ENCODE measurements at places on chromosomes 16 and 17.

GRCh38 chr17:56754523-56755208 lies 79.1 kb downstream of the C17orf67 start:
- no peak for DNase-seq

DNA sequence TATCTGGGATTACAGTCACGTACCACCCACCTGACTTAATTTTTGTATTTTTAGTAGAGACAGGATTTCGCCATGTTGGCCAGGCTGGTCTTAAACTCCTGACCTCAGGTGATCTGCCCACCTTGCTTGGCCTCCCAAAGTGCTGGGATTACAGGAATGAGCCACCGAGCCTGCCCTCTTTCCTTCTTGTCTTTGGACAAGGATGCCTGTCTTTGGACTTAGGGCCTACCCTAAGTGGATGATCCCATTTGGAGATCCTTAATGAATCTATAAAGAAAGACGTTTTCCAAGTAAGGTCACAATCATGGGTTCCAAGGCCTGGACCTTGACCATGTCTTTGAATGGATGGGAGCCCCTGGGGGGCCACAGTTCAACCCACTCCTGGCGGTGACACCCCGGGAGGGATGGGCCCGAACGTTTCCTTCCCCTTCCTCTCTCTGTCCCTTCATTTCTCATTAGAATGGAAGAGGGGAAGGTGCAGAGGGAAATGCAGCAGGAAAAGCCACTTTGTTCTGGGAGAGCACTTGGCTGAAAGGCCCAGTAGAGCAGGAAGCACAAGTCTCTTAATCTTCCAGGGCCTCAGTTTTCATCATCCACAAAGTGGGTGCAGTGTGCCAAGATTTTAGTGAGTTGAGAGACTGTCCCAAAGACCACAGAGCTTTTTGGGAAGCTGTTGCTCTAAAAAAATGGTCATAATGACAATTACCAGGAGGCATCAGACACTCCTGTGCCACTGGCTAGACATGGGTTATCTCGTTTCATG lies 353.3 kb downstream of the SEC14L1 start:
- peak; percentile 46 for DNase-seq

DNA sequence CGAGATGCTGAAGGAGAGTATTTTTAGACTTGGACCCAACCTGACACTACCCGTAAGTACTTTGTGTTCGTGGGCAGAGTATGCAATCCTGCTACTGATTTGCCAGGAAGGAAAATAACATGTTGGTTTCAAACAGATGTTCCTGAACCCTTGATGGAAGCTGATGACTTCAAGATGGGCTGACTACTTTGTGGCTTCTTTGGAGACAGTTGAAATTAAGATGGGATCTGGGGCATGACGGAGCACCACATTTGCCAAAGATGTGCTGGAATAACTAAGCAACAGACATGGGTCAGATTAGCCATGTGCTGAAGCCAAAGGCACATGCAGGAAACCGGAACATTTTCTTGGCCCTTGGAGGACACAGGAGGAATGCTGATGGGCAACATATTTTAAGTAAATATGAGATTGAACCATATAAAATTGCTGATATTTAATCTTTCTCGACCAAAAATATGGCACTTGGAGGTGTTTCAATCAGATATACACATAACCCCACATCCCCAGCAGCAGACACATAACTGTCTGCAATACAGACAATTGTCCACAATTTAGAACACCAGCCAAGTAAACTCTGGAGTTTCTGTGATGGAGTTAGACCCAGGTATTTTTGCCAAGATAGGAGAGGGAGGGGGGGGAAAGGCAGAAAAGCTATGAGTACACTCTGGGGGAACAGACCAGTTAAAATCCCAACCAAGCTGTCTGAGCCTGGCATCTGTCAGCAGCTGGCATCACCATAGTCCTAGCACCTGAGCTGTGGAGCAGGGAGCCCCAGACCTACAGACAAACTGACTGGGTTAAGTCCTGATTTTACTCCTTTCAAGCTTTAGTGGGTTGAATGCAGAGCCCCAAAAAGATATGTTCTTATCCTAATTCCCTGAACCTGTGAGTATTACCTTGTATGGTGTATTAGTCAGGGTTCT lies 329.4 kb upstream of the CDH5 start:
- DNase-seq = no peak

GRCh38 chr17:80729761-80730160 lies 185.1 kb downstream of the RPTOR start:
- no peak for DNase-seq

- peak; percentile 91 for DNase-seq
Observed at GRCh38 chr17:58525239-58525638, 10.8 kb upstream of the MTMR4 start.

DNA sequence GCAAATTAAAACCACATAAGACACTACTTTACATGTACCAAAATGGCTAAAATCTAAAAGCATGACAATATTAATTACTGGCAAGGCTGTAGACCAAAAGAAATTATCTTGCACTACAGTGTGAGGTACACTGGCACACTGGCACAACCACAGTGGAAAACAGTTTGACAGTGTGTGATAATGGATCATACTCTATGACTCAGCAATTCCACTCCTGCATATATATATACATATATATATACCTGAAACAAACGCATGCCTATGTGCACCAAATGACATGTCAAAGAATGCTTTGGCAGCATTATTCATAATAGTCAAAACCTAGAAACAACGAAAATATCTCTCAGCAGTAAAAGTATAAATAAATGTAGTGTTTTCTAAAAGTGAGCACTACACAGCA lies 4.6 kb upstream of the DYNLRB2 start:
- DNase-seq = no peak

DNA sequence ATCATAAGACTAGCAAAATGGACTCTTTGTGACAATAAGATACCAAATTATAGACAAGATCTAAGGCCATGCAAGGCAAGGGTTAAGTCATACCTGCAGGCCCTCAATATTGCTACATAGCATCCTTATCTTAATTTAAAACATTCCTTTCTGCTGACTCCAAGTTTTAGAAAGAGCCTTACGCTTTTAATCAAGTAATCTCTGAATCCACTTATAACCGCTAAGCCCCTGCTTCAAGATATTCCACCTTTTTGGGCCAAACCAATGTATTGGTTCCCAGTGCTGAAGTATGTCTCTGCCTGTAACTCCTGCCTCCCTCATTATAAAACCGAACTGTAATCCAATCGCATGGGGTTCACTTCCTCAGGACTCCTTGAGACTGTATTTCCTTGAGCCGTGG lies 255.4 kb downstream of the PHKB start:
- no peak for DNase-seq

DNA sequence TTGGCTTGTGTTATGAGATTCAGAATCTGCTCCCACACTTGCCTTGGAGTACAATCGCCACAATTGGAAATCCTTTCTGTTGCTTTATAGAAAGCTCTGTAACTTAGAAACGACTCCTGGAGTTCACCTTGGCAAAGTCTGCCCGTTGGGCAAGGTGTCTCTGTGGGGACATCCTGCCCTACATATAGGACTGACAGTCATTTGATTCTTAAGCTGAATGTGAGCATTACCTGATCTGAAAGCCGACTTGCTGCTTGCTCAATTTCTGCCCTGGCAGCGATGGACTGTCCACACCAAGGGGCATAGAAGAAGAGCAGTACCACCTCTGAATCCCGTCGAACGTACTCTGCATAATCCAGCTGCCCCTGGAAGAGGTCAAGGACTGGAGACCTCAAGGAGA lies 6.9 kb downstream of the TXNDC11 start:
- no peak for DNase-seq

DNA sequence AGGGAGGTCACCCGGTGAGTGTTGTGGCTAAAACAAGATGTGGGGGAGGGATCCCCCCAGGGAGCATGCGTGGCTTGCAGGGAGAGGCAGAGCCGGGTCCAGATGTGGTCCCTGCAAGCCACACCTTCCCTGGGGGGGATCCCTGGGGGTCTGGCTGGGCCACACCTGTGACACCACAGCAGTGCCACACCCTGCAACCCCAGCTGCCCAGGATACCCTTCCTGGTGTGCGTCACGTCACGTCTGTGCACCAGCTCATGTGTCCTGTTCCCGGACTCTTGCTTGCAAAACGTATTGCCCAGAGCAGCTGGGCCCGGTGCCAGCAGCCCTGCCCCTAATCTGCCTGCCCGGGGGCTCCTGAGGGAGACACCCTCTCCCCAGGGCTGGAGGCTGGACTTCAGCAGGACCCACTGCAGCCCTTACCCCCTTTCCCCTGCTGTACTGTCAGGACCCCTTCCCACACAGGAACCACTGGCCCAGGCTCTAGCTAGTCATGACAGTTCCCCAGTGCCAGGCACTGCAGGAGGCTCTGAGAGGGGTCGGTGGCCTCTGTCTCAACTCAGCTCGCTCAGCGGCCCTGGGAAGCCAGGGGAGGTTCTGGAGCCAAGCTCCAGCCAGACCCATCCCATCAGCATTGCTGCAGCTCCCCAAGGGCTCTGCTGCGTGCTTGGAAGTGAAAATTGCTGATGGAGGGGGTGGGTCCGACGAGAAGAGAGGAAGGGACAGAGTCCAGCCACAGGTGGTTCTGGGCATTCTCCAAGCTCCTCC lies 25.8 kb upstream of the ACSF3 start:
- no peak for DNase-seq

- no peak for DNase-seq
Observed at GRCh38 chr17:64950871-64951270, 31.6 kb upstream of the LRRC37A3 start.

DNA sequence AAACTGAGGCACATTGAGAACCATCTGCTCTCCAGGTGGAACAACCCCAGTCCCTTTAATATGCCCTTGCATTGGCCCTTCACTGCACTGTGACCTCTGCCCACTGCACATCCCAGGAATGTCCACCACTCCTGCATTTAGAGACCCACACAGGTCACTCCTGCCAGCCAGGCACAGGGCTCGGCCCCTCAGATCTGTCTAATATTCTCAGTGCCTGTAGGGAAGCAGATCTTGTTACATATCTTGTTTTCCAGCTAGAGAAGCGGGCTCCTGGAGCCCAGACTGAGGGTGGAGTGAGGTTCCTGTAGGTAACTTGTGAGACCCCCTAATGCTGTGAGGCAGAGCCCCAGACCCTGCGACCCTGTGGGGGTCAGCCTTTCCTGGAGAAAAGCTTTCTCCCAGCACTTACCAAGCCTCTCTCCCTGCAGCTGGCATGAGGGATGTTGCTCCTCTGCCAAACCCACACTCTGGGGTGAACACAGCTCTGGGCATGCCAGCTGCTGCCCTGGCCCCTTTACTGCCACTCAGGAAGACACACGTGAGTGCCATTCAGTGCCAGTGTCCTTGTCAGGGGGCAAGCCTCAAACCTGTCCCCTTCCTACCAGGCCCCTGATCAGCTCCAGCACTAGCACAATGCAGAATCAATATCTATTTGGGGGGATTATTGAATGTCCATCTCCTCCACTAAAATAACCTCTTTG lies 40.3 kb upstream of the CRHR1 start:
- DNase-seq = peak; percentile 47

DNA sequence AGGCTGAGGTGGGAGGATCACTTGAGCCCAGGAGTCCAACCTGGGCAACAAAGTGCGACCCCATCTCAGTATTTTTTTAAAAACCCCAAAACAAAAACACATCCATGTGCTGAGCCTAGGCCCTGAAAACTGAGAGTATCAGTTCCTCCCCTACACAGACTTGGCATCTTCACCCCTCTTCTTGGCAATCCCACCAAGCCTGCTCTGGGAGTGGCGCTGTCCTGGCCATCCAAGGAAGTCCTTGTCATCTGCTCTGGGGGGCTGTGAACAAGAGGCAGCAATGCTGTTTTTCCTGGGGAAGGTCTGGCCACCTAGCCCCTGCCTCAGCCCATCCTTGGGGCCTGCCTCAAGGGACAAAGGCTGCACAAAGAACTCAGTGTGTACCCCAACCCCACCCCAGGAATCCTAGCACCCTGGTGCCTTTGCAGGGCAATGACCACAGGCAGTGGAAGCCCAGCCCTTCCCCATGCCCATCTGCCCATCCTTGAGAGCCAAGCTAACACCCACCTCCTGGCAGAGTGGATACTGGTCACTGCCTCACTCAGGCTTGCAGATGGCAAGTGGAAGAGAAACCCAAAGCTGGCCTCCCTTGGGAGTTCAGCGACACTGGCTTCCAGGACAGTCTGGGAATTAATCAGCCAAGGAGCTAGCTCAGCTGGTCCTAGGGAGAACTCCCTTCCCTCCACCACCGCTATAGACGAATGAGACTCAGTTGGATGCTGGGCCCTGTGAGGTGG lies 14.8 kb upstream of the GFOD2 start:
- peak; percentile 44 for DNase-seq

DNA sequence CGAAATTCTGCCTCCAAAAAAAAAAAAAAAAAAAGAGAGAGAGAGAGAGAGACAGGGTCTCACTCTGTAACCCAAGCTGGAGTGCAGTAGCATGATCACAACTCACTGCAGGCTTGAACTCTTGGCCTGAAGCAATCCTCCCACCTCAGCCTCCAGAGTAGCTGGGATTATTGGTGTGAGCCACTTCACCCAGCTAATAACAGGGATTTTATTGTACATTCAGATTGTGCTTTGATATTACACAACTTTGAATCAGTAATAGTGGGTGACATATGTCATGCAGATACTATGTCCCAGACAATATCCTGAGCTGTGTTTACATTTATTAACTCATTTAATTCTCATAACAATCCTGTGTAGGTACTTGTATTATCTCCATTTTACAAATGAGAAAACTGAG lies 19.7 kb upstream of the DHX8 start:
- no peak for DNase-seq

GRCh38 chr17:31649302-31649701 lies 209.7 kb downstream of the COPRS start:
- DNase-seq = no peak

DNA sequence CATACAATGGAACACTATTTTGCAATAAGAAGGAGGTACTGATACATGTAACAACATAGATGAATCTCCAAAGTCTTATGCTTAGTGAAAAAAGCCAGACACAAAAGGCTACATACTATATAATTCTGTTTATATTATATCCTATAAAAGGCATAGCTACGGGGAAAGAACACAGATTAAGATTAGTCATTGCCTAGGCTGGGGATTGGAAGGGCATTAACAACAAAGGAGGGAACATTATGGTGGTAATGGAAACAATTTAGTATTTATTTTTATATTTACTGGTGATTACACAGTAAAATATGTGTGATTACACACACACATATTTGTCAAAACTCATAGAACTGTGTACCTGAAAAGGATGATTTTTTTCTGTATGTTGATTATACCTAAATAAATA lies 278.1 kb downstream of the ZFHX3 start:
- DNase-seq = no peak
